ENCODE measurements at places on chromosomes 16 and 17.
A peak's percentile ranks its signal among the peaks of the same experiment; 100 is the strongest.

DNA sequence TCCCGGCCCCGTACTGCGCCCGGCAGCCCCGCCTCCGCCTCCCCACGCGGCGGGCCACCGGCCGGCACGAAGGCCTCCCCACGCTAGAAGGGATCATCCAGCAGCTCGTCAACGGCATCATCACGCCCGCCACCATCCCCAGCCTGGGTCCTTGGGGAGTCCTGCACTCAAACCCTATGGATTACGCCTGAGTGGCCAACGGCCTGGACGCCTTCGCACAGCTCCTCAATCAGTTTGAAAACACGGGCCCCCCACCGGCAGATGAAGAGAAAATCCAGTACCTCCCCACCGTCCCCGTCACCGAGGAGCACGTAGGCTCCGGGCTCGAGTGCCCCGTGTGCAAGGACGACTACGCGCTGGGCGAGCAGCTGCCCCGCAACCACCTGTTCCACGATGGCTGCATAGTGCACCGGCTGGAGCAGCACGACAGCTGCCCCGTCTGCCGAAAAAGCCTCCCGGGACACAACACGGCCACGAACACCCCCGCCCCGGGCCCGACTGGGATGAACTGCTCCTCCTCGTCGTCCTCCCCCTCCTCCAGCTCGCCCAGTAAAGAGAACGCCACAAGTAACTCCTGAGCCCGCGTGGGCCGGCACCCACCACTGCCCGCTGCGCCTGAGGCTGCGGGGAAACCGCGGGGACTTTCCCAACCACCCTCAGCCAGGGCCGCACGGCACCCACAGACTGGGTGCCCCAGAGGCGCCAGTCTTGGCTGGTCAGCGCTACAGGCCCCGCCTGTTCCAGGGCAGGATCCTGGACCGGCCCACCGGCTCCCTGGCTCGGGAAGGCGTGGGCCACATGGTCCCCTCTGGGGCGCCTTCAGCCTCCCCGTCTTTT is 39.0 kb upstream of the AKAP1 start:
- DNase-seq: peak; percentile 29

DNA sequence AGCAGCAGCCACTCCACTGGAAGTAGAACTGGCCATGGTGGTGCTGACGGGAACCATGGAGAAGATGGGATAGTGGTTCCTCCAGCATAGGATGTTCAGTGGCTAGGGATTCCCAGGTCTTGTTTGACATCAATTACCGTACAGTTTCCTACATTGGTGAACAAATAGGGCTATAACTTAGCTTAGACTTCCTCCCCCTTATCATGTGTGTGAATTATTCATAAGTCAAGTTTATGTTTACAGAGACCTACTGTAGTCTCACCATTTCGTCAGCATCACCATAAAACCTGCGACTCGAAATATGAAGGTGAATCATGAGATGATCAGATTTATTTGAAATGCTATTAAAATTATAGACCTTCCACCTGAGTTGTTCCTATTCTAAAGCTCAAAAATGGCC is 1.2 kb downstream of the KRTAP2-3 start:
- no peak for DNase-seq

GRCh38 chr16:29734786-29735185 is 11.0 kb downstream of the C16orf54 start:
- no peak for DNase-seq

DNA sequence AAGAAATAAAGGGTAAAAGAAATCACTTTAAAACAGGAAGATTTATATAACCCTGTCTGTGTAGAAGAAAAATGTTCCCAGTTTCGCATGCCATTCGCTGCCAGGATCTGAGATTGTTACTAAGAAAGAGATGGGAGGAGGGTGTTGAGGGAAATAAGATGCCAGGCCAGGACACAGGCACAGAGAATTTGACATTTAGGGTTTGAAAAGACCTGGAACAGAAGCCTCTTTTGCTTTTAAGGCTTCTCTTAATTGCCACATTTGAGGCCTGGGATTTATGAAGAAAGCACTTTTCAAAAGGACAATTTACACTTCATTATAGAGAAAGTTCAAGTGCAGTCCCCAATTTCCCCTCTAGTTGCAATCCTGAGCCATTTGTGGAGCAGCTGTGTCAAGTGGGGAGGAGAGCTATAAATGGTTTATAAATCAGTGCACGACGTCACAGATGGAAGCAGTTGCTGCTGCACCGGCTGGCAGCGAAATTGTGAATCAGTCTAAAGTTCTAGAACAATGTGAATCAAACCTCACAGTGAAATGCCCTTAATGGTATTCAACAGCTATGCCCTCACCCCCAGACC is 26.5 kb upstream of the C16orf87 start:
- DNase-seq: no peak

GRCh38 chr16:57283214-57283958 is 1.1 kb downstream of the PLLP start:
- DNase-seq: no peak

- DNase-seq: no peak
Observed at GRCh38 chr16:87856791-87857228, 12.5 kb downstream of the SLC7A5 start.

- no peak for DNase-seq
Observed at GRCh38 chr17:68694791-68695485, 93.8 kb upstream of the FAM20A start.

- no peak for DNase-seq
Observed at GRCh38 chr17:61809816-61810392, 53.4 kb downstream of the BRIP1 start.

DNA sequence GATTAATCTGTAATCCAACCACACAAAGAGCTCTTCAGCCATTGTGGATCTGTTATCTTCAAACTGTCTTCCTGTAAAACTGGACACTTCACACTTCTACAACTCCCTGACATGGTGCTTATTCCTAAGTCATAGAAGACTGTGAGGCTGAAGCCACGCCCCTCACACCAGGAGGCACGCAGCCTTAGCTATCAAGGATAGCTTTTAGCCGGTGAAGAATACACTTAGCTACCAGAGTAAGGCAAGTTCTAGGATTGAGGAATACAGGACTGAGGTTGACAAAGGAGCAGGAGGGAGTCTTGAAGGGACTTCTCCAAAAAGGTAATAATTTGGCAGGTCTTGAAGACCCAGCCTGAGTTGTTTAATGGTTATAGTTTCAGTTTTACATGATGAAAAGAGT is 79.8 kb upstream of the GAS7 start:
- DNase-seq: no peak

- no peak for DNase-seq
Observed at GRCh38 chr16:76653390-76654026, 376.3 kb downstream of the CNTNAP4 start.

- no peak for DNase-seq
Observed at GRCh38 chr17:62597920-62598319, 29.6 kb upstream of the MRC2 start.

- DNase-seq: no peak
Observed at GRCh38 chr17:72609501-72609900, 483.0 kb downstream of the SLC39A11 start.

DNA sequence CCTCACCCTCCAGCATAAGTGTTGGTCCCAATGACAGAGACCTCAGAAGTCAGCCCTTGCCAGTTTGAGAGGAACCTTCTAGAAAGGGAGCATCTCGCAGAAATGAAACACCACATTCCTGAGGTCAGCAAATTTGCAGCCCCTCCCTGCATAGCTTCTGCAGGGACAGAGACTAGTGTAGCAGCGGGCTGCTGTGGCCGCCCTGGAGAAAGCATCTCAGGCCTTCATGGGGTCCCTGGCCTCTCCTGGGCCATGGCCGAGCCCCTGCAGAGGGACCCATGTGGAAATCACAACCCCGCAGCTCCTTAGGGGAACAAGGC is 11.4 kb downstream of the HS3ST6 start:
- no peak for DNase-seq

DNA sequence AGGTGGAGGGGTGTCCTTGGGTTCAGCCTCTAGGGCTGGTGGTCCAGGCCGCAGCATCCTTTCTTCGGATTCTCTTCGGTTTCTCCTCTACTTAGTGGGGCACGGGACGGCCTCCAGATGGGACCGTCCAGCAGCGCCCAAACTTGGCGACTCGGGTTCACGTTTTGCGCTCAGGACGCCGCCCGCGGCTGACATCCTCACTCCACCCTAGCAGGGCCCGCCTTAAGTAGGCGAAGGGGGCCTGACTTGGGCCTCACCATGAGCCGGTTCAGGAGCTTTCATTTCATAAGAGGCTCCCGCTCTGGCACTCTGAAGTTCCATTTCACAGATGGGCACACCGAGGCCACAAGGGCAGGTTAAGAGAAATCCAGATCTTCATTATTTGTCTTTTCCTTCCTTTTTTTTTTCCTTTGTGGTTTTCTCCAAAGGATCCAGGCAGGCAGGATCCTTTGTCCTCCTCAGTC is 141.2 kb downstream of the SEC14L1 start:
- DNase-seq: no peak

DNA sequence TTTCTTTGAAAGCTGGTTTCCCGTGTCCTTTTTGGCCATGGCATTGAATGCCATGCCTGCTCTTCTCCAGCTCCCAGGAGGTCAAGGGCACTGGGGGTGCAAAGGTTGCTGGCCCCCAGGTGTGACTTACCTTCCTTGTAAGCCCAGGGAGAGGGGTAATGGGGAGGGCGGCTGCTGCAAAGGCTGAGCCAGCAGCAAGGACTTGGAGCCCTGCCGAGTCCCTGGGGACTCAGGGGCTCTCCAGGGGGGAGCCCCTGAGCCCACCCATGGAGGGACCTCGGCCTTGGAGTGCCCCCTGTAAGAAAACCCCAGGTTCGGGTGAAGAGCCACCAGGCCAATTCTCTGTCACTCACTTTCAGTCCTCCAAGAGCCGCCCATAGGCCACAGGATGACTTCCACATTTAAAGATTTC is 5.9 kb upstream of the CCL22 start:
- no peak for DNase-seq

DNA sequence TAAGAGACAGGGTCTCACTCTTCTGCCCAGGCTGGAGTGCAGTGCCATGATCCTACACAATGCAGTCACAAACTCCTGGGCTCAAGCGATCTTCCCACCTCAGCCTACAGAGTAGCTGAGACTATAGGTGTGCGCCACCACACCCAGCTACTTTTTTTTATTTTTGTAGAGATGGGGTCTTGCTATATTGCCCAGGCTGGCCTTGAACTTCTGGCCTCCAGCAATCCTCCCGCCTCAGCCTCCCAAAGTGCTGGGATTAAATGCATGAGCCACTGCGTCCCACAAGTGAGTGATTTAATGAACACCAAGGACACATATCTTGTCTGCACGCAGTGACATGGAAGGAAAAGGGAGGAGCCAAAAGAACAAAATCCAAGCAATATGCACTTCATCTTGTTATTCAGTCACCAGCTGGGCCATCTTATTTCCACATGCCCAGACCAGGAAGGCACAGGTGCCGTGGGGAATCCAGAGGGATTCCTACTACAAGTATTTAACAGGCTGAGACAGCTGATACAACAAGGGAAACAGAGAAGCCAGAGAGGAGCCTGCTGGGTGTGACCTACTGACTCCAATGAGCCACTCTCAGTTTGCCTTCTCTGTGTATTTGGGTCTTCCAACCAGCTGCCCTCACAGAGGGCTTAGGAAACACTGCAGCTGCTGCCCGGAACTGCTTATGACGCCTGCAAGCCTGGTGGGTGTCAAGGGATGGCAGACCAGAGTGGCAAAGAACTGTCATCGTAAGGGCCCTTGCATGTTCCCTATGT is 17.0 kb downstream of the LSM12 start:
- DNase-seq: no peak

- DNase-seq: no peak
Observed at GRCh38 chr16:80973991-80974390, 32.7 kb downstream of the CMC2 start.

DNA sequence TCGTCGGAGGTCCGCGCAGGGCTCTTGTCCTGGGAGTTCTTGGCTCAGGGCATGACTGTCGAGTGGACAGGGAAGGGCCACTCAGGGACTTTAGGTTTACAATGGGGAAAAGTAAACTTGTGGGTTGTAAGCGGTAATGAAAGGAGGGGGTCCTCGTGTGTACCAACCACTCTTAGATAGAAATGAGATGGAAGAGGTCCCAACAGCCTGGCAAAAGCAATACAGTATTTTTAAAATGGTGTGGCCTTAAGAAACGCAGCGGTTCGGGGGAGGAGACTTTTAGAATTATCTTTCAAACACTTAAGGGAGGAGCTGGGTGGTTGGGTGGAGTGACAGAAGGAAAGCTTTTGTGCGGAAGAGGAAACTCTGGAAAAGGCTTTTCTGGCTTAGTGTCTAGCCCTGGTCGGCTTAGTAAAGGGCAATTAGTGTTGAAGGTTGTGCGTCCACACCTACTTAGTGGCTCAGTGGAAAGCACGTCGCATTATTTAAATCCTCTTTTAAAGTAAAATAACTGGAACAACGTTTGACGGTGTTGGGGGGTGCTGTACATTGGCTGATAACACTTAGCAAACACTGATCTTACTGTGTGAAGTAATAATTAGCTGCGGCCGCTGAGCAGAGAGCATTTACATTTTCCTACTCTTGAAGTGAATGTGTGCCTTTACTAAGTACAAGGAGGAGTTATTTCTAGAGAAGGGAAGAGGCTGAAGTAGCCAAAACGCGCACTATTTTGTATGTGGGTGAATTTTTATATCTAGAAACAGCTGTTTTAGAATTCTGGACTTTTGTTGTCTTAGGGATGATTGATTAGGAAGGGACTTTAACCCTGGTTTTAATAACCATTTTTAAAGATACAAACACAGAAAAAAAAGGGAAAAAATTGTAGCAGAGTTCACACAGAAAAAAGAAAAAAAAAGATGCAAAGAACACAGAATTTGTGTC is 1.0 kb downstream of the WSB1 start:
- DNase-seq: peak; percentile 29

GRCh38 chr16:50838165-50838564 is 96.3 kb downstream of the CYLD start:
- no peak for DNase-seq

- DNase-seq: peak; percentile 14
Observed at GRCh38 chr17:56602292-56603130, 9.0 kb downstream of the NOG start.

DNA sequence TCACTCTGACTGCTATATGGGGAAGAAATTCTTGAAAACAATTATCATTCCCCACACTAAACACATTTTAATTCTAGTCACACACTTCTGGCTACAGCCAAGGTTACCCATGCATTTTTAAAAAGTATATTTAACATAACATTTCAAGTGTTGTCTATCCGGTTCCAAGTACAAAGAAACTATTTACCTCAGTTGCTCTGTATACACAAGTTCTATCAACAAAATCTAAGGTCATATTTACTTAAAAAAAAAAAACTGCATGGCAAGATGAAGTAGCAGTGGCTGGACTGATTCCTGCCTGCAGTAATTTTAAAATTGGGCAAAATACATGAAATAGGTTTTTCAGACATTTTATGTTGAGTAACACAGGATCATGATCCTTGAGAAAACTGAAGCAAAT is 155.9 kb upstream of the TOM1L1 start:
- no peak for DNase-seq

DNA sequence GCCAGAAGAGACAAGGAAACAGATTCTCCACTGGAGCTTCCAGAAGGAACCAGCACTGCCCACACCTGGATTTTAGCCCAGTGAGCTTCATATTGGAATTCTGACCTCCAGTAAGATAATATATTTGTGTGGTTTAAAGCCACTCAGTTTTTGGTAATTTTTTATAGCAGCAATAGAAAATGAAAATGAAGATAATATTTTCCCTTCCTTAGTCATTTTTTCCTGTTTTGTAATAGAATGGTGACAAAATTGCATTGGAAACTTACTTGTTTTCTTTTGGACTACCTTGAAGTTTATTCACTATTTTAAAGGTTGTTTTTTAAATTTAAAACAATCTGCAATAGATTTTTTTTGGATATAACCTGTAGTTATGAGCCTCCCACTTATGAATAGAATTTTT is 29.8 kb upstream of the IRF8 start:
- no peak for DNase-seq
